ENCODE measurements at places on chromosomes 11 and 22.
A peak's percentile ranks its signal among the peaks of the same experiment; 100 is the strongest.

- DNase-seq: no peak
Measured at GRCh38 chr11:34564807-34565241, 51.2 kb upstream of the ELF5 start.

- DNase-seq: peak; percentile 23
Measured at GRCh38 chr11:14537134-14537599, 17.0 kb upstream of the PSMA1 start.

DNA sequence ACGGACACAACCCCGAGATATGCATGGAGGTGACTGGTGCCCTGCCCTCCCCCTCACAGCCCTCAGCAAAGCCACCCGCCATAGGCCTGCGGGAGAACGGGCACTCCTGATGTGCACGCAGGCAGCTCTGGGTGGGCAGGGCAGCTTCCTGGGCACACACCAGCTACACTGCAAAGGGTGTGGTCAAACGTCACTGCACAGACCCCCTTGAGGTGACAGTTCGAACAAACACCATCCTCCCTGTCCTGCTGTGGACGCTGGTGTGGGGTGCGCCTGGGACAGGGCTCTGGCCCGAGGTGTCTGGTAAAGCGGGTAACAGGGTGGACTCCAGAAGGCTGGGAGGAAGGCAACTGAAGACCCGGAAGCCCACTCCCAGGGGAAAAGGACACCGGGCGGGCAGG, 21.9 kb upstream of the MOB2 start:
- no peak for DNase-seq

DNA sequence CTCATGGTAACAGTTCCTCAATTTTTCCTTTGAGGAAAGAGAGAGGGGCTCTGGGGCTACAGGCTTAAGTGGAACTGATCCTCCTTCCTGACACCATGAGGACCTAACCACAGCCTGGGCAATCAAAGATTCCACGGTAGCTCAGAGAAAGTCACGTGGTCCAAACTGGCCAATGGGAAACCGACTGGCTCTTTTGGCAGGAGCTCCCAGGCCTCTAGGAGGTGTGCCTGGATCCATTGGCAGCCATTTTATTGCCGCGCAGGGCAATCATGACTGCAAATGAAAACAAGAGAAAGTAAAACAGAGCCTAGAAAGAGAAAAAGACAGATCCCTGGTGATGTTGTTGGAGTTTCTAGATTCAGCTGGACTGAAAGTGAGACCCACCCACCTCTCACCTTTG, 27.3 kb upstream of the ASPHD2 start:
- DNase-seq: peak; percentile 17

GRCh38 chr22:48103126-48103875, 1340.9 kb downstream of the TBC1D22A start:
- no peak for DNase-seq

Measured in M059J (cell line).